ENCODE measurements at places on chromosomes 3 and 15. TPM values are rescaled to one million over a fixed set of nuclear protein-coding genes. Genes with fewer than 3 reads are reported as not detected.

GRCh38 chr15:78996894-78997275 is 52.0 kb upstream of the CTSH start:
- H3K4me1 ChIP-seq = peaks cover 3% of the 10 kb centered on the region
- H3K27me3 ChIP-seq = peaks cover 9% of the 10 kb centered on the region
- H3K36me3 ChIP-seq = no peaks in the 10 kb centered on the region
- no peak overlapping the region for H3K4me3 ChIP-seq
- H3K27ac ChIP-seq = no peak overlapping the region

- no peaks in the 10 kb centered on the region for H3K27me3 ChIP-seq
- peaks cover 14% of the 10 kb centered on the region for H3K4me1 ChIP-seq
- no peak overlapping the region for H3K4me3 ChIP-seq
- H3K36me3 ChIP-seq = no peaks in the 10 kb centered on the region
- no peak for DNase-seq
These were observed 5.4 kb downstream of the H1-8 start for GRCh38 chr3:129548104-129548965.

- no peak for DNase-seq
- no peaks in the 10 kb centered on the region for H3K27me3 ChIP-seq
- peak overlapping the region; percentile 88 for H3K27ac ChIP-seq
- H3K4me1 ChIP-seq = peaks cover 85% of the 10 kb centered on the region
- no peaks in the 10 kb centered on the region for H3K36me3 ChIP-seq
These were observed 364.4 kb downstream of the PTPRG start for GRCh38 chr3:61925721-61926120.

- no peaks in the 10 kb centered on the region for H3K36me3 ChIP-seq
- H3K27ac ChIP-seq = no peak overlapping the region
- H3K4me1 ChIP-seq = no peaks in the 10 kb centered on the region
- no peak overlapping the region for H3K4me3 ChIP-seq
These were observed 10.6 kb downstream of the DNAJB8 start for GRCh38 chr3:128455786-128456748.

Gene SLC38A3
- total RNA-seq = 10.4 TPM

Gene SCAMP2
- 40.7 TPM for total RNA-seq

Gene CNTN3
- 1.2 TPM for total RNA-seq

- peaks cover 23% of the 10 kb centered on the region for H3K4me1 ChIP-seq
These were observed 1.6 kb upstream of the DNAH12 start for GRCh38 chr3:57545636-57546268.

Gene MRPS22
- 87.7 TPM for total RNA-seq

GRCh38 chr3:61078048-61078752 is 173.1 kb downstream of the FHIT start:
- no peak overlapping the region for H3K27ac ChIP-seq
- no peaks in the 10 kb centered on the region for H3K27me3 ChIP-seq
- H3K4me3 ChIP-seq = no peak overlapping the region
- no peak for DNase-seq
- H3K36me3 ChIP-seq = no peaks in the 10 kb centered on the region
- peaks cover 16% of the 10 kb centered on the region for H3K4me1 ChIP-seq

Gene STRIT1
- total RNA-seq = 11.7 TPM

Gene CFAP161
- total RNA-seq = 0.91 TPM

DNA sequence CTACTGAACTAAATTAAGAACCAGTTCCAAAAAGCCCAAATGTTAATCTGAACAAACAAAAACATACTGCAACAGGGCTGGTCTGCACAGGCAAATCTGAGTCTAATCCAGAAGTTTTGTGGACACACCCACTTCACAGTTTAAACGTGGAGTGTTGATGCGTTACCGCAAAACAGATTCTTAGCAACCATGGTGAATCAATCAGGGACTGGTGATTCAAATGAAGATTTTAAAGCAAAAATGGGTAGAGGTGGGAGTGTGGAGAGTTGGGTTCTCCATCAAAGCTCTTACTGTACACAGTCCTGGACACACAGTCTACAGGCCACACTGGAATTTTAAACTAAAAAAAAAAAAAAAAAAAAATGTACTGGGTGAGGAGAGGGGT is 5.2 kb downstream of the ANXA2 start:
- H3K4me1 ChIP-seq = peaks cover 99% of the 10 kb centered on the region
- peaks cover 17% of the 10 kb centered on the region for H3K36me3 ChIP-seq
- H3K4me3 ChIP-seq = peak overlapping the region; percentile 88
- H3K27ac ChIP-seq = peak overlapping the region; percentile 99
- no peak for DNase-seq

GRCh38 chr3:197392961-197393360 is 94.5 kb upstream of the DLG1 start:
- H3K4me1 ChIP-seq = peaks cover 29% of the 10 kb centered on the region
- no peaks in the 10 kb centered on the region for H3K36me3 ChIP-seq
- no peak overlapping the region for H3K27ac ChIP-seq
- no peak overlapping the region for H3K4me3 ChIP-seq
- H3K27me3 ChIP-seq = no peaks in the 10 kb centered on the region

DNA sequence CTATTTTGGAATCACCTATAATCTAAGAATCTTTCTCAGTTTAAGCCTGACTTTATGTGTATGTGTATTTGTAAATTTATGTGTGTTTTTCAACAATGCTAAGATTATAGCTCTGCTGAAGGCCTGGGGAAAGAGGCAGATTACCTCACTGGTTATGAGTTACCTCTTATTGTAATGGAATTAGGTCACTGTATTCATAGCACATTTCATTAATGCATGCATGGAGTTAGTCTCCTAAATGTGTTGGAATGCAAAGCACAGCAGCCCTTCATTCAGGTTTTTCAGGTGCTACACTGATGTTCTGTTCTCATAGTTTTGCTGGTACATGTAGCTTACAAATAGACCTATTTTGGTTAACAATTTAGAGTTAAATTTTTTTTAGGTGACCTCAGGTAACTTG is 9.5 kb downstream of the GPR87 start:
- H3K4me1 ChIP-seq = no peaks in the 10 kb centered on the region
- no peak for DNase-seq
- H3K4me3 ChIP-seq = no peak overlapping the region

Gene MED12L
- total RNA-seq = 0.82 TPM

Gene CPNE9
- 0.16 TPM for total RNA-seq

Gene GOLGA6B
- total RNA-seq = not detected

- DNase-seq = no peak
- H3K4me1 ChIP-seq = peaks cover 31% of the 10 kb centered on the region
- H3K27ac ChIP-seq = peak overlapping the region; percentile 62
- H3K4me3 ChIP-seq = no peak overlapping the region
- H3K27me3 ChIP-seq = no peaks in the 10 kb centered on the region
These were observed 78.7 kb upstream of the TGFBR2 start for GRCh38 chr3:30527720-30528119.

Gene GPR156
- not detected for total RNA-seq

Gene EPHB3
- 5.0 TPM for total RNA-seq

Gene CFAP20DC
- total RNA-seq = not detected

DNA sequence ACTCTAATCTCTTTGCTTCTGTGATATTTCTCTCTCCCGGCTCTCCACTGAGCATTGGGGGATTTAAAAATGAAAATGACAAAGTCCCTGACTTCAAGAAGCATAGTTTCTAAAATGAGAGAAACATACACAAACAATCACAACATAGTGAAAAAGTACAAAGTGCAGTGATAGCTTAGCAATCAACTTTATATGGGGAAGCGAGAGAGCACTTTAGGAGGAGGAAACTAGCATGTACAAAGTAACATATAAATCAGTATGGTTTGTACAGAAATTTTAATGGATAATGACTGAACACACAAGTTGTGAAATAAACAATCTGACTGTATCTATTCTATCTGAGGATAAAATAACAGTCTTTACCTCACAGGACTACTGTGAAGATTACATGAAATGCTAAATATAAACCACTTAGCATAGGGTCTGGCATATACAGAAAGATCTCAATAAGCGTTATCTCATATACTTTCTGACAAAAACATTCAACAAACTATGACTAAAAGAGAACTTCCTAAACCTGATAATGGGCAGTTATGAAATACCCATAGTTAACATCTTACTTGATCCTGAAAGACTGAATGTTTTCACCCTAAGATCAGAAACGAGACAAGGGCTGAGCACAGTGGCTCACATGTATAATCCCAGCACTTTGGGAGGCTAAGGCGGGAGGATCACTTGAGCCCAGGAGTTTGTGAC is 61.2 kb downstream of the PEAK1 start:
- no peak overlapping the region for H3K27ac ChIP-seq
- peaks cover 5% of the 10 kb centered on the region for H3K36me3 ChIP-seq
- DNase-seq = no peak
- peaks cover 34% of the 10 kb centered on the region for H3K4me1 ChIP-seq

- H3K27ac ChIP-seq = no peak overlapping the region
- H3K4me3 ChIP-seq = no peak overlapping the region
- no peak for DNase-seq
- peaks cover 66% of the 10 kb centered on the region for H3K36me3 ChIP-seq
- H3K4me1 ChIP-seq = peaks cover 13% of the 10 kb centered on the region
- H3K27me3 ChIP-seq = no peaks in the 10 kb centered on the region
These were observed 34.9 kb downstream of the TMEM39A start for GRCh38 chr3:119428538-119428937.

GRCh38 chr3:16060358-16060852 is 114.1 kb upstream of the GALNT15 start:
- H3K4me3 ChIP-seq = no peak overlapping the region
- H3K27ac ChIP-seq = peak overlapping the region; percentile 85
- H3K4me1 ChIP-seq = peaks cover 49% of the 10 kb centered on the region
- no peak for DNase-seq
- no peaks in the 10 kb centered on the region for H3K27me3 ChIP-seq

Measured in left ventricle myocardium inferior (tissue), 1 donor.